ENCODE measurements at places on chromosomes 7 and 10. TPM values are rescaled to one million over a fixed set of nuclear protein-coding genes. Genes with fewer than 3 reads are reported as not detected.

UNC5B gene
- total RNA-seq = 9.0 TPM

SFMBT2 gene
- 10.6 TPM for total RNA-seq

CYP3A4 gene
- total RNA-seq = not detected

CISD1 gene
- total RNA-seq = 184 TPM

NPTX2 gene
- 0.72 TPM for total RNA-seq

SPDYE1 gene
- total RNA-seq = not detected

KCNH2 gene
- total RNA-seq = 79.2 TPM

PODXL gene
- total RNA-seq = 51.2 TPM

GPR37 gene
- total RNA-seq = not detected

TMEM236 gene
- total RNA-seq = 2.5 TPM

HECW1 gene
- not detected for total RNA-seq

ABCB4 gene
- total RNA-seq = 6.6 TPM

LRRD1 gene
- not detected for total RNA-seq

DKK1 gene
- 0.62 TPM for total RNA-seq

WEE2 gene
- total RNA-seq = not detected

GRCh38 chr10:13709931-13710650 lies 123.3 kb downstream of the PRPF18 start:
- H3K4me3 ChIP-seq = no peak overlapping the region
- no peaks in the 10 kb centered on the region for H3K27me3 ChIP-seq
- peaks cover 66% of the 10 kb centered on the region for H3K4me1 ChIP-seq
- DNase-seq = no peak
- no peaks in the 10 kb centered on the region for H3K36me3 ChIP-seq
- H3K27ac ChIP-seq = no peak overlapping the region

- no peaks in the 10 kb centered on the region for H3K27me3 ChIP-seq
- no peak for DNase-seq
- H3K36me3 ChIP-seq = no peaks in the 10 kb centered on the region
Measured at GRCh38 chr7:128933180-128933891, 4.4 kb upstream of the IRF5 start.

- peak overlapping the region; percentile 79 for H3K27ac ChIP-seq
- peaks cover 59% of the 10 kb centered on the region for H3K4me1 ChIP-seq
- DNase-seq = no peak
Measured at GRCh38 chr10:43856299-43856698, 207.6 kb upstream of the ZNF32 start.

- H3K4me1 ChIP-seq = peaks cover 17% of the 10 kb centered on the region
- peak overlapping the region; percentile 97 for H3K27ac ChIP-seq
- no peaks in the 10 kb centered on the region for H3K36me3 ChIP-seq
- H3K4me3 ChIP-seq = peak overlapping the region; percentile 85
- DNase-seq = no peak
Measured at GRCh38 chr7:23598296-23598695, 1.1 kb downstream of the CCDC126 start.

DNA sequence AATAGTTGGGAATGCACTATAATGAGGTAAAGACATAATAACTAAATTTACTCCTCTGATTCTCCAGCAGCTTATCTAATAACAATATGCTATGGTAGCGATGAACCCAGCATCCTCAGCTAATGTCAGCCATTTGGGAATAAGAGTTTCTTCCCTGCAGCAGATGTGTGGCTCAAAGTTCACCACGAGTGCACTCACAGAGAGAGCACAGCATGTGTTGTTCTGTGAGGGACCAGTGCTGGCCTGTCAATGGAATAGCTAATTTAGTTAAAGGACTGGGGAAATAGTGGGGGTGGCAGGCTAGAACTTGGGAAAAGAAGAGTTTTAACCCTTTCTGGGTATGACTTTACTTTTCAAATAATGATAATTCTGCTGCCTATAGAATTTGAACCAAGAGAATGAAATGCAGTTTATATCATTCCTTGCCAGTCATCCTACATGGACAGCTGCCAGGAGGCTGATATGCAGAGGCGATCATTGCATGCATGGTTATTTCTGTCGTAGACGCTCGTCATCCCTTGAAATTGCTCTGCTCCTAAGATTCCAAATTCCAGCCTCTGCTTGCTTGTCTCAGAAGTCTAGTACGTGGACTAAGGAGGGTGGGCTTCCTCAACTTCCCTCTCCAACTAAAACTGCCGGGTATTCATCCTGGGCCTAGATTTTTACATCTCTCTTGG lies 355.6 kb downstream of the RNLS start:
- H3K27ac ChIP-seq = peak overlapping the region; percentile 75
- DNase-seq = peak; percentile 59
- H3K4me3 ChIP-seq = no peak overlapping the region
- H3K4me1 ChIP-seq = peaks cover 30% of the 10 kb centered on the region
- no peaks in the 10 kb centered on the region for H3K27me3 ChIP-seq
- no peaks in the 10 kb centered on the region for H3K36me3 ChIP-seq

- no peak overlapping the region for H3K4me3 ChIP-seq
- no peaks in the 10 kb centered on the region for H3K27me3 ChIP-seq
- H3K4me1 ChIP-seq = peaks cover 64% of the 10 kb centered on the region
- H3K36me3 ChIP-seq = no peaks in the 10 kb centered on the region
- DNase-seq = no peak
Measured at GRCh38 chr10:30813872-30814481, 184.4 kb upstream of the LYZL2 start.

- no peaks in the 10 kb centered on the region for H3K36me3 ChIP-seq
- H3K4me3 ChIP-seq = no peak overlapping the region
- H3K27me3 ChIP-seq = no peaks in the 10 kb centered on the region
- no peak overlapping the region for H3K27ac ChIP-seq
- DNase-seq = no peak
Measured at GRCh38 chr10:49037187-49037586, 78.1 kb downstream of the VSTM4 start.

DNA sequence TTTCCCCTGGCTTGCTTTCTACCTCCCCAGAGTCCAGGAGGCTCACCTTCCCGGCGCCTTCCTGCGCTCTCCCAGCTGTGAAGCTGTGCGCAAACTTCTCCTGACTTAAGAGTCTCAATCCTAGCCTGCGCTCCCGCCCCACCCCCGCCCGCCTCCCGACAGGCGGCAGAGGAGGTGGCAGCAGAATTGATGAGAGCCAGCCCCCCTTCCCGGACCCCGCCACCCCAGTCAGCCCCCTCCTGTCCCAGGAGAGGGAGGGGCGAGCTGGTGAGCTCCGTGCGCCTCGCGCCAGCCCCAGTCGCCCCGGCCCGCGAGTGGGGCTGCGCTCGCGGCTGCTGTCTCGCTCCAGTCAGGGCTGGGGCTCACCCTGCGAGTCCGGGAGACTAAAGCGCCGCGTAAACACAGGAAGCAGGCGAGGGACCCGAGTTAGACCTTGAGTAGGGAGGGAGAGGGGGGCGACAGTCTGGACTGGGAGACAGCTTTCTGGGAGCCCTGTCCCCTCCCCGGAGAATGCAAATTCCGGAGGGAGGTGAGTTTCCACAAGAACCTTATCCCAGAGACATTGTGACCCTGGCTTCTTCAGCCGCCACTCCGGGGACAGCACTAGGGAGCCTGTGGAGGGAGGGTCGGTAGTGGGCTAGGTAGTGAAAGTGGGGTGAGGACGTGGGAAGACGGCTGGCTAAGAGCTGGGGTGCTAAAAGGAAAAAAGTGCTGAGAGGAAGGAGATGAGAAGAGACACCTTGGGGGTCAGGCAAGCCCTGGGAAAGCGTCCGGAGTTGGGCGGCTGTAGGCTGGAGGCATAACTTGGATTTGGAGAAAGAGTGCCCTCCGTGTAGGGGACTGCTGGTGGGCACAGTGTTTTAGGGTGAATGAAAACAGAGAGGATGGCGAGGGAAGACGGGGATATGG lies at the start of gene CALCR:
Gene CALCR (minus strand): TSS at position 79 of the 909 bp plus-strand sequence. CDS start 87,743 bp downstream, outside the sequence.
- no peak within 1 kb of the TSS for H3K27ac ChIP-seq
- H3K27me3 ChIP-seq = peaks cover 54% of the 10 kb centered on the region
- peaks cover 12% of the 10 kb centered on the region for H3K4me1 ChIP-seq

DNA sequence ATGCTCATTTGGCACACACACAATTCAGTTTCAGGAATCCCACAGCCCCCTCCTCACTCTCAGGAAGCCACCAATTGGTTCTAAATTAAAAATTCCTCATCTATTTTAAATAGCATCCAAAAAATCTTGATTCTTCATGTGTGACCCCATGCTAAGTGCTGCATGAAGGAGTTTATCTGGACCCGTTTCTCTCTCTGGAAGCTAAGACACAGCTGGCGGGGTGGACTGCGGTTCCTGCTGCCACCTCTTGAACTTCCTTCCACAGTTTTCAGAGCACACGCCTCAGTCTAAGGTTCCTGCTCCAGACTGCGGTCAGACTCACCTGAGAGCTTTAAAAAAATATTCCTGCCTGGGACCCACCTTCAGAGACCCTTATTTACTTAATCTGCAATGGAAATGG lies 34.5 kb downstream of the LYZL1 start:
- H3K4me1 ChIP-seq = peaks cover 38% of the 10 kb centered on the region
- DNase-seq = no peak
- no peak overlapping the region for H3K4me3 ChIP-seq
- peak overlapping the region; percentile 88 for H3K27ac ChIP-seq

- H3K27ac ChIP-seq = no peak overlapping the region
- no peak for DNase-seq
- H3K4me3 ChIP-seq = peak overlapping the region; percentile 24
- H3K27me3 ChIP-seq = peaks cover 15% of the 10 kb centered on the region
Measured at GRCh38 chr7:35971133-35971891, 170.5 kb downstream of the SEPTIN7 start.

DNA sequence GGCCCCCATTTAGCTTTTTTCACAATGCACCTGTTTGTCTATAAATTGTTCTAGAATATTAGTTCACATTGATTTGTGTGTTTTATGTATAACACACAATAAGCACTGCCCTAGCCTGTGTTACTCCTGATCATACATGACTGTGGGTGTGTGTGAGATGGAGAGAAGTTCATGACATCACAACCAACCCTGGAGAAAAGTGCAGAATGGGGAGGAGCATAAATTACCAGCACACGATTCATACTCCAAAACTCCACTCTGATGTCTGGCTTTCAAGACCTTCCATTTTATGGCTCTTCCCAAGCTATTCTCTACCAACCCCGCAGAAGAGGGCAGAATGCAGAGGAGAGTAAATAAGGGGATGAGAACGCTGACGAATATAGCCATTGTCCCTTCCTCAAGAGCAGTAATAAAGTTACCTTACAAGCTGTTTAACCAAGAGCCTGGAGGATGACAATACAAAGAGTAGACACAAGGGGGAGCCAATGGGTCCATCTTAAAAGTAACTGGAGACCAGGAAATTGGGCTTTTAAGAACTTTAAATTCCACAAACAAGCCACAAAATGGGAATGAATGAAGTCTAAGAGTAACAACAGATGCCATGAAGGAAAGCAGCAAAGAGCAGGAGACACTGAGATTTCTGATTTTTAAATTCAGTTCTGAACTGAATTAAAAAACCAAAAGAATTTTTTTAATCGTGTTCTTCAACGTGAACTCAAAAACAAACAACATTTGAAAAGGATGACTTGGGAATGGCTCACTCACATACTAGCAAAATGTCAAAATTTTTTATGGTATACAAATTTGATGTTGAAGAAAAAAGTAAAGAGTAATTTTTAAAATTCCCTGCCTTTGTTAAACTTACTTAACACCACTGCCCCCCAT lies 159.6 kb downstream of the PARD3 start:
- DNase-seq = peak; percentile 38
- H3K27ac ChIP-seq = no peak overlapping the region
- no peaks in the 10 kb centered on the region for H3K27me3 ChIP-seq

- H3K27me3 ChIP-seq = no peaks in the 10 kb centered on the region
- peaks cover 25% of the 10 kb centered on the region for H3K4me1 ChIP-seq
- peak overlapping the region; percentile 98 for H3K4me3 ChIP-seq
Measured at GRCh38 chr10:11018855-11019631, 1.4 kb downstream of the CELF2 start.

DNA sequence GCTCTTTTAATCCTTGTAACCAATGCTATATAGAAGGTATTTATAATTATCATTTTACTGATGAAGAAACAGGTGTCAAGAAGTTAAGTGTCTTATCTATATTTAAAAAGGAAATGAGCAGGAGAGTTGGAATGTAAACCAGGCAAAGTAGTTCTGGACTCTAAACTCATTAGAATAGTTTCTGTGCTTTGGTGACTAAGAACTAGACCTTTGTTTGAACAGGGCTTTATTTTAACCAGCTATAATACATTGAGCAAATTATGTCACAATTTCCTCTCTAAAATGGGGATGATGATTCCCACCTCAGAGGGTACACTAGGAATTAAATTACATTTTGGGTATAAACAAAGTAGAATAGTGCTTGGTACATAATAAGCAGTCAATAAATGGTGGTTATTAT lies 236.0 kb downstream of the MAGI2 start:
- DNase-seq = no peak
- no peak overlapping the region for H3K4me3 ChIP-seq
- no peaks in the 10 kb centered on the region for H3K36me3 ChIP-seq
- H3K27me3 ChIP-seq = no peaks in the 10 kb centered on the region
- no peak overlapping the region for H3K27ac ChIP-seq

- no peak overlapping the region for H3K4me3 ChIP-seq
- peaks cover 14% of the 10 kb centered on the region for H3K36me3 ChIP-seq
- no peaks in the 10 kb centered on the region for H3K27me3 ChIP-seq
Measured at GRCh38 chr10:24262929-24263590, 54.1 kb downstream of the KIAA1217 start.

- H3K36me3 ChIP-seq = no peaks in the 10 kb centered on the region
- H3K4me3 ChIP-seq = no peak overlapping the region
- H3K27ac ChIP-seq = no peak overlapping the region
- DNase-seq = no peak
Measured at GRCh38 chr10:11608159-11609013, 3.1 kb downstream of the USP6NL start.

DNA sequence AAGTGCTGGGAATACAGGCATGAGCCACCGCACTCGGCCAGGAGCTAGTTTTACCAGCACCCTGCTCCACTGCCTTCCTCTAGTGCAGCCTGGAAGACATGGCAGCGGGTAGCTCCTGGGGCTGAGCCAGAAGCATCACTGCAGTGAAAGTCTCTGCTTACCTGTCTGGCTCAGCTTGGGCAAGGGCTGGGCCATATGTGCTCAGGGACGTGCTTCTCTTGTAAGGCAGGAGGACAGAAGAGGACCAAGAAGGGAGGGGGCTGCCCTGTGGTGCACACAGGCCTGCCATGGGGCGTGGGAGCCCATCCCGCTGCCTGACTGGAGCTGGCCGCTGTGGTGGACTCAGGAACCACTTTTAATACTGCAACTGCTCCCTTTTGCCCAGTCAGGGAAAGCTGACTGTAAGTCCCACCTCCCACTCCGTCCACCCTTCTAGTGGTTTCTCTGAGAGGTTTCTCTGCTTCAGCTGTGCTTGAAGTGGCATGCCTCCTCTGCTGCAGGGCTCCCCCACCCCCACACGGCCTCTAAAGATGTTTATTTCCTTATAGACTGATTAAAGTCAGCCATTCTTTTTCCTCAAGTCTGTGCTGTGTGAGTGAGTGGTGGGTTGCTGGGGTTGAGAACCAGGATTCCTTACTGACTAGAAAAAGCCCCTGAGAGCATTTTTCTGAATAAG lies 25.3 kb upstream of the C10orf95 start:
- H3K36me3 ChIP-seq = peaks cover 11% of the 10 kb centered on the region
- no peaks in the 10 kb centered on the region for H3K27me3 ChIP-seq
- H3K4me1 ChIP-seq = peaks cover 16% of the 10 kb centered on the region
- no peak for DNase-seq
- H3K27ac ChIP-seq = no peak overlapping the region
